ENCODE measurements at places on chromosomes 1 and 21. TPM values are rescaled to one million over a fixed set of nuclear protein-coding genes. Genes with fewer than 3 reads are reported as not detected.

Gene FLG2
- not detected for total RNA-seq

Gene HMGCS2
- total RNA-seq: not detected

Gene LRRN2
- 6.8 TPM for total RNA-seq

Gene GREM2
- 5.1 TPM for total RNA-seq

Gene CIART
- 3.0 TPM for total RNA-seq

Gene SERPINC1
- not detected for total RNA-seq

Gene NBL1
- 134 TPM for total RNA-seq

Gene CD101
- 1.2 TPM for total RNA-seq

DNA sequence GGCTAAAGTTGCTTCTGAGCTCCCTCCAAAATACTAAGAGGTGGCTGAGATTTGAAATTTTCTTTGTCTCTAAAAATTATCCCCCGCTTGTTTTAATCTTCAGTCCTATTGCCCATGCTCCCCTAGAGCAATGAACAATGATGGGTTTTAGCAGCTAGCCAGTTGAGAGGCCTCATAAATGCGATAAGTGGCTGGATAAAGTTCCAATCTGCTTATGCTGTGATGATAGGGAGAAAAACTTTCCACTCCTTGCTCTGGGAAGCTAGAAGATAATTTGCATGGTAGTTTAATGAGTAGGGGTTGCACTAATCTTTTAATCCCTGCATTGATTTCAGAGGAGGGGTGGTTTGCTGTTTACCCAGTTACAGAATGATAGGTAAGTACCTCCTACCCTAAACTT lies 9.6 kb upstream of the PRPF3 start:
- H3K27me3 ChIP-seq: no peaks in the 10 kb centered on the region
- no peak overlapping the region for H3K27ac ChIP-seq
- H3K4me1 ChIP-seq: no peaks in the 10 kb centered on the region

GRCh38 chr1:209641832-209642172 lies 10.4 kb downstream of the LAMB3 start:
- H3K4me1 ChIP-seq: peaks cover 4% of the 10 kb centered on the region
- no peaks in the 10 kb centered on the region for H3K36me3 ChIP-seq
- H3K27ac ChIP-seq: peak overlapping the region; percentile 70
- no peak overlapping the region for H3K4me3 ChIP-seq

GRCh38 chr1:115437196-115437595 lies 99.1 kb upstream of the NGF start:
- no peaks in the 10 kb centered on the region for H3K27me3 ChIP-seq
- H3K36me3 ChIP-seq: no peaks in the 10 kb centered on the region
- DNase-seq: no peak
- H3K4me1 ChIP-seq: no peaks in the 10 kb centered on the region

DNA sequence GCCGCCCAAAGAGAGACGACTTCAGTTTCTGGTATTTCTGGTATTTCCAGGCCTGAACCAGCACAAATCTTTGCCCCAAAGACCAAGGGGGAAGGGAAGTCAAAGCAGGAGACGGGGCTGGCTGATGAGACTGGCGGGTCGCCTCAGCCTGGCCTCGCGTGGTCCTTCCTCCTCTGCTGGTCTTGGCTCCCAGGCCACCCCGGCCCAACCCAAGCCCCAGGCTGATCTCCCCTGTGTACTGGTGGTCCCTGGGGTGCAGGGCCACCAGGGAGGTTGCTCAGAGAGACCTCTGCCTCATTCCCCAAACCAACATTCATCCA lies 19.9 kb downstream of the WNT4 start:
- no peak overlapping the region for H3K4me3 ChIP-seq
- no peaks in the 10 kb centered on the region for H3K4me1 ChIP-seq
- no peaks in the 10 kb centered on the region for H3K27me3 ChIP-seq
- DNase-seq: no peak
- no peaks in the 10 kb centered on the region for H3K36me3 ChIP-seq

DNA sequence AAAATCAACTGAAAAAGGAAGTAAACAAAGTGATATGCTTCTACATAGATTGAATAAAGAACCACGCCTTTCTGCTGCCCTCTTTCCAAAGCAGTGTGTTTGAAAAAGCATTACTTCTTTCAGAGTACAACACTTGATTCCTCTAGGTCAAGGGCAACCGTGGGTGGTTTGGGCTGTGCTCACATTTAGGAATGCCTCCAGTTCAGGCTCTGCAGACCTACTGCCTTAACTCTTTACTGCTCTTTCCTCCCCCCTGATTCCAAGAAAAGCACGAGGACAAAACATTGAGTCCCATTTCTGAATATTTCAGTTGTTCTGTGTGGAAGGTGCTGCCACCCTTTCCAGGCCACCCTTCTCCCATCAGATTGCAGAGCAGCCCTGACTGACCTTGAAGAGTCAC lies 45.2 kb downstream of the ADAMTS1 start:
- no peak overlapping the region for H3K27ac ChIP-seq
- no peak for DNase-seq
- no peak overlapping the region for H3K4me3 ChIP-seq
- no peaks in the 10 kb centered on the region for H3K4me1 ChIP-seq
- no peaks in the 10 kb centered on the region for H3K27me3 ChIP-seq
- H3K36me3 ChIP-seq: no peaks in the 10 kb centered on the region

DNA sequence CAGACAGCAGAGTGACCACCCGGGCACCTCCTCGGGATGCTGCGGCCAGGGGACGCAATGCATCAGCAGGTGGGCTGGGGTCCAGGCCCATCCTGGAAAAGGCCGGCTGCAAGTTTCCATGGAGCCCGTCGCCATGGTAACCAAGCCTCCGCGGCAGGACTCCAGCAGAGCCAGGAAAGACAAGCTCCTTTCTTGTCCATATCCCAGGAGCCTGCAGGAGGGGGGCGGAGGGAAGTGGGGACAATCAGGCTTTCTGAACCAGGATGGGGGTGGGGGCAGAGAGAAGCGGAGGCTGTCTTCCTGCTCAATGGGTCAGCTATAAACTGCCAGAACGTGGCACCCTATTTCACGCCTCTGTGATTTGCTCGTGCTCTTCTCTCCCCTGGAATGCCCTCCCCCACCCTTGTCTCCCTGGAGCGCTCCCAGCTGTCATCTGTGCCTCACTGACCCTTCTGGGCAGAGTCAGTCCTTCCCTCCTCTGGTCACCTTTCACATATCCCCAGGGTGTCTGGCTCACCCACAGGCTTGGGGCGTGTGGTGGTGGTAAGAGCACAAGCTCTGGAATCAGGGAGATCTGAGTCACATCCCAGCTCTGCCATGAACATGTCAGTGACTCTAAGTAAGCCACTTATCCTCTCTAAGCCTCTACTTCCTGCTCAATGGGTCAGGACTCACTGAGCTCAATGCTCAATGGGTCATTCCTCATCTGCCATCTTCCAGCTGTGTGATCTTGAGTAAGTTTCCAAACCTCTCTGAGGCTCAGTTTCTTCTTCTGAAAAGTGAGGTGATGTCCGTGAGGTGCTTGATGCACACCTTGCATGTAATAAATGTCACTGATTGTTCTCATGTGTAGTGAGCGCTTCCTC lies 58.9 kb upstream of the LAPTM5 start:
- no peaks in the 10 kb centered on the region for H3K27me3 ChIP-seq
- H3K27ac ChIP-seq: no peak overlapping the region
- H3K4me3 ChIP-seq: no peak overlapping the region
- no peak for DNase-seq

DNA sequence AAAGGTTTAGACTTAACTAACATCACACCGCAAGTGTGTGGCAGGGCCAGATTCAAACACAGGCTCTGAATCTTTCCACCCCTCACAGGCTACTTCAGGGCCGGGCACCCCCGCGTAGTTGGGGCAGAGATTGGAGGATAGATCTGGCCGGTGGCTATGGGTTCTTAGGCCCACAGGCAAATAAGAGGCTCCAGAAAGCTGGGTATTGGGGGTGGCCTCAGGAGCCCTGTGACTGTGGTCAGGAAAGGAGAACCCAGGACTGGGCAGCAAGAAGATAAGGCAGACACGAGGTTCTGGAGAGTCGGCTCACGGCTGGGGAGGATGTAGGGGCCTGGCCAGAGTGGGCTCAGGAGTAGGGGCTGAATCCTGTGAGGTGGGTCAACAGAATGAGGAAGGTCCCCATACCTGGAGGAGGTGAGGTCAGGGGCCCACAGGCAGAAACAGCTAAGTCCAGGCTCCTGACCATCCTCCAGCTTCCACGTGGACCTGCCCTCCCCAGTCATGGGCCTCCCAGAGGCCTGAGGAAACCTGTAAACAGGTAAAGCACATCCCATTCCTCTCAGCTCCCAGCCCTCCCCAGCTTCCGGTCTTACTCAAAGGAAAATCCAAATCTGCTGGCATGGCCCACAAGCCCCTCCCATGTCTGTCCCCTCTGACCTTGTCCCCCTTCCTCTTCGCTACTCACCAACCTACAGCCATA lies 306.2 kb downstream of the MATN1 start:
- no peak overlapping the region for H3K4me3 ChIP-seq
- no peaks in the 10 kb centered on the region for H3K27me3 ChIP-seq
- DNase-seq: peak; percentile 19
- no peaks in the 10 kb centered on the region for H3K4me1 ChIP-seq

- no peak overlapping the region for H3K27ac ChIP-seq
- peak; percentile 60 for DNase-seq
- no peaks in the 10 kb centered on the region for H3K27me3 ChIP-seq
- no peaks in the 10 kb centered on the region for H3K4me1 ChIP-seq
- H3K4me3 ChIP-seq: no peak overlapping the region
These were observed 85.7 kb upstream of the KRTAP19-8 start for GRCh38 chr21:31124010-31124409.

DNA sequence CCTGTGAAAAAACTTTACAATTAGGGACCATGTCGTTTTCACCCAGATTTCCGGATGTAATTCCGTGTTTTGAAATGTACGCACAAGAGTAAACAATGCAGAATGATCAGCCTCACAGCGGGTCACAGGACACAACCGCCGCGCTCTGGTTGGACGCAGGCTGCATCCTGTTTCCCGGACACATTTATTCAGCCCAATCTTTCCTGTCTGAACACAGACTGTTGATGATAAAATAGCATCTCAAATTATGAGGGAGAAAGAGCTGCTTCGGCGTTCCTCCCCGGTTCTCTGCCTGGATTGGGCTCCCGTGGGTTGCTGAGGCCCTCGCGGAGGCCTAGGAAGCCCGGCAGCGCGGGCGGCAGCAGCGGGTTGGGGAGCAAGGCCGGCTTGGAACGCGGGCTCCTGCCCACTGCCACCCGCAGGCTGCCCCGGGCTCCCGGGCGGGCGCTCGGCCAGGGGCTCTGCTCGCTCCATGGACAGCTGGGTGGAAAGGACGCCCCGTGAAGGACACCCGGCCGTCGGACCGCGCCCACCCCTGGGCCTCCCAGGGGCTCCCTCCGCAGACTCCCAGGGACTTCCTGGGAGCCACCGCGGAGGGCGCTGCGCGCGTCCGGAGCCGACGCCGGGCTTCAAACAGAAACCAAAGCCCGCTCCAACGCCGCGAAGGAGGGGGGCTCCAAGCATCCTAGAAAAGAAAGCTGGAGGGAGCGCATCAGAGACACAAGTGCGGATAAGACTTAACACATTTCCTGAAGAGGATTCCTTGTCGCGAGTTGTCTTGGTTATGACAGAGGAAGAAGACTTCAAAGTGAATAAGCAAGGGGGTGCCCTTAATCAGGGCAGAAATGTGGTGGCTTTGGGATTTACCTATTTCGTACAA lies 122.3 kb downstream of the ESRRG start:
- no peaks in the 10 kb centered on the region for H3K4me1 ChIP-seq
- peak; percentile 84 for DNase-seq
- no peaks in the 10 kb centered on the region for H3K36me3 ChIP-seq
- peak overlapping the region; percentile 22 for H3K4me3 ChIP-seq
- H3K27me3 ChIP-seq: no peaks in the 10 kb centered on the region
